T-cell (primary cell): ENCODE measurements at places on chromosomes 3 and 15.
A peak's percentile ranks its signal among the peaks of the same experiment; 100 is the strongest.

DNA sequence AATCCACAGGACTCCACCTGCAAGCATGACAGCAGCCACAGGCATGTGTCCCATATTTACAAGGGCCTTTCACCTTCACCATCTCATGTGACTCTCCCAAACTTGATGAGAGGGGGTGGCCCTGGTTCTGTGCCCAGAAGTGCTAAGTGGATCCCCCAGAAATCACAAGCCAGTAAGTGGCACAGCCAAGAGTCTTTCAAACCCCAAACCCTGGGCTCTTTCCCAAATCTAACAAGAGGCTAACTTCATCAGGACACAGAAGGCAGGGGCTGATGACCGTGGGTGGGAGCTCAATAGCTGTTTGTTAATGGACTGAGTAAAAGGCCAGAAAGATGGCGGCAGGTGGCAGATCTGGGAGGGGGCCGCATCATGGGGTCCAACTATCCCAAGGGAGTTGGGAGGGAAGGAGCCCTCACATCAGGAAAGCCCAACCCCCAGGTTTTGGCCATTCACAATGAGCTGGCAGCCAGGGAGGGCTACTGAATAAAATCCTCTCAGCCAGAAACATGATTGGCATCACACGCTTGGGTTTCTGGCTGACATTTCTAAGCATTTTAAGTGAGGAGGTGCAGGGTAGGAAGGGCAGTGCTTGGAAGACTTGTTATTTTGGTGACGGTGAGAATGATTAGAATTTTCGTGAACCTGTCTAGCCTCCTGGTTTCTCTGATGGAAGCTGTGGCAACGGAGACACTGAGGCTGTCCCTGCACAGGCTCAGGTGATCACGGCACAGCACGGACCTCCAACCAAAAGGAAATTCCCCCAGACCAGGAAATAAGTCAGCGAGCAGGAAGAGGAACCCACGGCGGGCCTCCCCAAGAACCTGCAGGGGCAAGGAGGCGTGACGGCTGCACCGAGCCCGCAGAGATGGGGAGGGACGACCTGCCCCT lies 109.3 kb downstream of the OXNAD1 start:
- DNase-seq, result no peak

DNA sequence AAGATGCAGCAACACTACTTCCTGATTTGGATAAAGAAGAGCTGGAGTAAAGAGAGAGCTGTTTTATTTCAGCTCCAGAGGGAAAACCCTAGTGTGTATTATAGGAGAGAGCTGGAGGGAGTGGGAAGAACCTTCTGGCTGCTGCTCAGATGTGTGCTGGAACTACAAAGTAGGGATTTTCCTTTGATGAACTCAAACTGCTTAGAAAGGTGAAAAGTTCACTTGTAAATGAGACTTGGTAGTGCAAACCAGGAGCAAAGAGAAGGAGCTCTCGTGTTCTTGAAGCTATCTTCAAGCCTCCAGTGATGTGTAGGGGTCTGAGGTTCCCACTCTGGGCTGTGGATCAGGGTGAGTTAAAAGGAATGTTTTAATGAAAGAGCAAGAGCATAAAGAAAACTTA lies 110.4 kb downstream of the EDEM1 start:
- DNase-seq, result no peak

GRCh38 chr3:176566757-176567156 lies 630.5 kb downstream of the TBL1XR1 start:
- DNase-seq, result no peak

DNA sequence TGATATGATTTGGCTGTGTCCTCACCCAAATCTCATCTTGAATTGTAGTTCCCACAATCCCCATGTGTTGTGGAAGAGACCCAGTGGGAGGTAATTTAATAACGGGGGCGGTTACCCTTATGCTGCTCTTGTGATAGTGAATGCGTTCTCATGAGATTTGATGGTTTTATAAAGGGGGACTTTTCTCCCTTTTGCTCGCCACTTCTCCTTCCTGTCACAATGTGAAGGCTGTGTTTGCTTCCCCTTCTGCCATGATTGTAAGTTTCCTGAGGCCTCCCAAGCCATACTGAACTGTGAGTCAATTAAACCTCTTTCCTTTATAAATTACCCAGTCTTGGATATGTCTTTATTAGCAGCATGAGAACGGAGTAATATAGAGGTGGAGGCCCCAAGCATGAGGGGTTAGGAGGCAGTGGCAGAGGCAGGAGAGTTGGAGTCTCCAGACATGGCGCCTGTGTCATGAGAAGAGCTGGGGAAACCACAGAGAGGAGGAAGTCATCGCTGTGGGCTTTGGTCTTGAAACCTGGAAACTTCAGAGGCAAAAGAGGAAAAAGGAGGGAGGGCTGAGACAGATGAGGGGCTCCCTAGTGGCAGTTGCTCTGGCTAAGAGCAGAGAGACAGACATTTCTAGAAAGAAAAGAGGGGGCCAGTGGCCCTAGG lies 107.8 kb upstream of the VEPH1 start:
- no peak for DNase-seq

- no peak for DNase-seq
Measured at GRCh38 chr3:33115024-33115768, 1.4 kb downstream of the CRTAP start.

- no peak for DNase-seq
Measured at GRCh38 chr15:92853222-92853621, 46.9 kb upstream of the CHD2 start.

GRCh38 chr3:125618208-125618607 lies 22.9 kb upstream of the OSBPL11 start:
- no peak for DNase-seq

DNA sequence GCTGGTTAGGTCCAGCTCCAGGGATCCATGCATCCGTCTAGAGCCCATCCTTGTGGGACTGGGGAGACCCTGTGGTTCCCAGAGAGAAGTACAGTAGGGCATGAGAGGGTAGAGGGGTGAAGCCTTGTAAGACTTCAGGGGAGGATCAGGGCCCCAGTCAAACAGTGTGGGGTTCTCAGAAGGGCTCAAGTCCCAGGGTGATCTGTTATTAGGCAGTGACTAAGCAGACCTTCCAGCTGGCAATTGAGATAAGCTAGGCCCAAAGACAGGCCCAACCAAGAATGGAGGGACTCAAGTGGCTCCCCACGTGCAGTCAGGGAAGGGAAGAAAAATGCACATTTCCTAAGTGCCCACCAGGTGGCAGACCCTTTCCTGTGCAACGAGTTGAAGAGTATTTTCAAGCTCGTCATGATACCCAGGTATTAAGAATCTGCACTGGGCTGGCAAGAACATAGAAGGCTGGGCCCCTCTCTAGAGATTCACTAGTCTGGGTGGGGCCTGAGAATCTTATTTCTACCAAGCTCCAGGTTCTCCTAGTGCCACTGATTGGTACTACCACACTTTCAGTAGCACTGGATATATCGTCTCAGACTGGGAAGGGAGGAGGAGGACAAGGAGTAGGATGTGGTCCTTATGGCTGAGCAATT lies 240.8 kb downstream of the NR1D2 start:
- DNase-seq, result no peak

DNA sequence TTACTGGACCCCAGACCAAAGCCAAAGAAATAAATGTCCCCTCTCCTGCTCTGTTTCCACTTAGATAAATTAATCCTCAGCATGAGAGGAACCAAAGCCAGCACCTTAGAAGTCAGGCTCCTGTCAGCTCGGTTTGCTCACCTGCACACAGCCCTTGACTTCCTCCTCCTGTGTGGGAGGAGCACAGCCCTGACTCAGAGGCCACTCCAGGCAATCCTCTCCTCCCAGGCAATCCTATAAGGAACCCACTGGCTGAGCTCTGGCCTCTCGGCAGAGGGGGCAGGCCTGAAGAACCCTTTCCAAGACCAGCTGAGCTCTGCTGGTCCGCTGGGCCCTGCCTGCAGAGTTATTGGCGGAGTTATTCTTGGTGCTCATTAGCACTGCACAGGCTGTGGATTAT lies 30.8 kb downstream of the LIPC start:
- DNase-seq, result no peak

- DNase-seq, result no peak
Measured at GRCh38 chr3:152241142-152242017, 27.3 kb upstream of the MBNL1 start.

DNA sequence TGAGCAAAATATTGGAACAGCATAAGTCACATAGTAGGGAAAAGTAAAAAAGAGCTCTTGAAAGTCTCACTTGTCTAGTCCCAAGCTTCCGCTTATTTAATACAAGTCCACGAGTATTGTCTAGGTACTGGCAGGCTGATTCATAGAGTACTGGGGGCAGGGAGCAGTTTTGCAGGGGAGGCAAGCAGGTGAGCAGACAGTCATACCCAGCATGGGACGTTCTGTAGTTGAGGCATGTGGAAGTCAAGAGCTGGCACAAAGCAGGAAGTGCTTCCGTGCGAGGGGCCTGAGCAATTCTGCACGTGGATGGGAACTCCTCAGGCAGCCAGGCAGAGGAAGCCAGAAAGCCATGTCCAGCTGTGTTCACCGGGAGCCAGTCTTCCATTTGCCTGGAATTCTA lies 287.6 kb downstream of the EPHB1 start:
- DNase-seq, result no peak

GRCh38 chr3:140233702-140234101 lies 298.7 kb downstream of the CLSTN2 start:
- no peak for DNase-seq

DNA sequence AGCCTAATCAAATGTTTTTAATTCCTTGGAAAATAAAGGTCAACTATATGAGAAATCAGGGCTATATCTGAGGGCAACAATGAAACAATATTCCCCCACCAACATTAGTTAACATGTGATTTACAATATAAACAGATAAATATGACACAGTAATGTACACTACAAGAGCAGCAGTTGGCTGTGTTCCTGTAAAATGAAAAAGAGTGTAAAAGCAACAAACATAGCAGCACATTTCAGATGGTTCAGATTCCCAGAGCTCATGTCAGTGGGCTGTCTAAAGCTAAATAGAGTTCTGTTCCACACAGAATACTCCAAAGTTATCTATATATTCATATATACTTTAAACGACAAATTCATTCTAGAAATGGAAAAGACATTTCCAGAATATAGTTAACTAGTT lies 42.6 kb downstream of the ANKRD28 start:
- DNase-seq, result no peak

DNA sequence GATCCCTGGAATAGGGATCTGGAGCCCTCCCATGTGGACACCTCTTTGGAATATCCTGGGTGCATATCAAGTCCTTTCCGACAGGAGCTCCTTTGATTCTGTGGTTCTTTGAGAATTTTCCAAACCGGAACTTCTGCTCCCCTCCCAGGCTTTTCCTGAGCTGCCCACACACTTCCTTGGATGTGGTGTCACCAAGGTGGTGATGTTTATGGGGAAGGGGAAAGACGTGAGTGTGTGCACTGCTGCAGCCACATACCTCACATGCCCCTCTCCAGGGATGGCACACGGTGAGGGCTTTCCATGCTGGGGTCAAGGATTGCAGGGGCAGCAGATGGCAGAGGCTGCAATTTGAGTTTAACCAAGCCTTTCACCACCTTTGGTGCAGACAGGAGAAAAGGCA lies 27.9 kb upstream of the PSTPIP1 start:
- DNase-seq, result no peak

- peak; percentile 13 for DNase-seq
Measured at GRCh38 chr3:57557085-57557537, 1.0 kb downstream of the PDE12 start.

DNA sequence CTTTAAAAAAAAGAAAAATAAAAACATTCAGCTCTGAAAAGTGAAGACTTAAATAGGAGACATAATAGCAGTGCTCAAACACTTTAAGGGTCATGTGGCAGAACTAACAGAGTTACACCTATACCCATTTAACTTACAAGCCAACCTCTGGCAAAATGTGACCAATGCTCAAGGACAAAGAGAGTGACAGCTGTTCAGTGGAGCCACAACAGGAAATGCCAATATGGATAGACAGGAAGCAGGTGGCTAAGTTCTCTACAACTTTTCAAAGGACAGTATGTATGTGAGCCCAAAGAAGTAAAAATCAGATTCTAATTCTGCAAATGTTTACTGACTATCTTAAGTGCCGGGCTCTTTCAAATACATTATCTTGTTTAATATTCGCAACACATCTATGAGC lies 3.4 kb downstream of the TMCC1 start:
- DNase-seq, result no peak

DNA sequence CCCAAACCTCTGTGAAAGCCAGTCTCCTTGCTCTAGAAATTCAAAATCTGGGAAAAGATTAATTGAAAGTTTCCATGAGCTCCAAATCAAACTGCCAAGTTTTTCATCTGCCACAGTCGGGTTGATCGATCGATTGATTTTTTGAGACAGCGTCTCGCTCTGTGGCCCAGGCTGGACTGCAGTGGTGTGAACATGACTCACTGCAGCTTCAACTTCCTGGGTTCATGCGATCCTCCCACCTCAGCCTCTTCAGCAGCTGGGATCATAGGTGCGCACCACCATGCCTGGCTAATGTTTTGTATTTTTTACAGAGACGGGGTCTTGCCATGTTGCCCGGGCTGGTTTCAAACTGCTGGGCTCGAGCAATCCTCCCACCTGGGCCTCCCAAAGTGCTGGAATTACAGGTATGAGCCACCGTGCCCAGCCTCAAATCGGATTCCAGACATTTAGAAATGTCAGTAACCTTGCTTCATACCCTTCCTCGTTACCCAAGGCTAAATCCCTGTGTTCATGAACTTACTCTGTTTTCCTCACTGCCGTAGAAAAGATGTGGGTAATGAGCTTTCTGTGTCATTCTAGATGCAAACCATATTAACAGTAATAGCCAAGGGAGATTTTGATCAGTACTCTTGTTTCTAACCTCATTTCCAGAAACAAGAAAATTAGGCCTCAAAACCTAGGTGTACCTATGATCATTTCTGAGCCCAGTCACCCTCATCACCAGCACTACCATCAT lies 105.9 kb upstream of the AKAP13 start:
- DNase-seq, result no peak

- no peak for DNase-seq
Measured at GRCh38 chr3:12436514-12437220, 47.6 kb upstream of the TSEN2 start.

DNA sequence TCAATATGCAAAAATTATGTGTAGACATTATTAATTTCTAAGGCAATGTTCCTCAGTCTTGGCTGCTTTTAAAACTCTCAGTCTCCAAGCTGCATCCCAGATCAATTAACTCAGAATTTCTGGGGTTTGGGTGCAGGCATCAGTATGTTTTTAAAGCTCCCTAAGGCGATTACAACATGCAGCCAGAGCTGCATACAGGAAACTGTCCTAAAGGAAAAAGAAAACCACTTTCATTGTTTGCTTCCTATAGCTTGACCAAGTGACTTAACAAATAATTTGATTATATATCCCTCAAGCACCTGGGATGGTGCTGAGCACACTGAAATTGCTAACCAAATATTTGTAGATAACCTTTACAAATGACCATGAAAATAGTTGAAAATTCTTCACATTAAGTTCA lies 194.7 kb downstream of the DTWD1 start:
- DNase-seq, result no peak

- DNase-seq, result no peak
Measured at GRCh38 chr3:34793057-34793456, 846.3 kb upstream of the ARPP21 start.

DNA sequence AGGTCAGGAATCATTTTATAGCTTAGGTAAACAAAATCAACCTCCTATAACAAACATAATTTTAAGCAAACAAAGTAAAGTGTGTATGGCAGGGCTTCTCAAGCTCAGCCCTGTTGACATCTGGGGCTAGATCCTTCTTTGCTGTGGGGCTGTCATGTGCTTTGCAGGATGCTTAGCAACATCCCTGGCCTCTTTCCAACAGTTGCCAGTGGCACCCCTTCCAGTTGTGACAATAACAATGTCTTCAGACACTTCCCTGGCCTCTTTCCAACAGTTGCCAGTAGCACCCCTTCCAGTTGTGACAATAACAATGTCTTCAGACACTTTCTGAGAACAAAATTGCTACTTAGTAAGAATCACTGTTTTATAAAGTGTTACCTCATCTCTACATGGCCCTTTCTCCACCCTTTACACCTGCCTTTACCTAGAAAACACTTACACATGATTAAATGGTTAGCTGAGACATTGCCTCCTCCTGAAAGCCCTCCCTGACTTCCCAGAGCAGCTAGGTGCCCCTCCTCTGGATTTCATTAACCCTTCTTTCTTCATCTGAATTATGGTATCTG lies 194.0 kb upstream of the LMCD1 start:
- DNase-seq, result no peak
